HTR-8/SVneo (cell line): ENCODE measurements at places on chromosomes 11 and 22.

DNA sequence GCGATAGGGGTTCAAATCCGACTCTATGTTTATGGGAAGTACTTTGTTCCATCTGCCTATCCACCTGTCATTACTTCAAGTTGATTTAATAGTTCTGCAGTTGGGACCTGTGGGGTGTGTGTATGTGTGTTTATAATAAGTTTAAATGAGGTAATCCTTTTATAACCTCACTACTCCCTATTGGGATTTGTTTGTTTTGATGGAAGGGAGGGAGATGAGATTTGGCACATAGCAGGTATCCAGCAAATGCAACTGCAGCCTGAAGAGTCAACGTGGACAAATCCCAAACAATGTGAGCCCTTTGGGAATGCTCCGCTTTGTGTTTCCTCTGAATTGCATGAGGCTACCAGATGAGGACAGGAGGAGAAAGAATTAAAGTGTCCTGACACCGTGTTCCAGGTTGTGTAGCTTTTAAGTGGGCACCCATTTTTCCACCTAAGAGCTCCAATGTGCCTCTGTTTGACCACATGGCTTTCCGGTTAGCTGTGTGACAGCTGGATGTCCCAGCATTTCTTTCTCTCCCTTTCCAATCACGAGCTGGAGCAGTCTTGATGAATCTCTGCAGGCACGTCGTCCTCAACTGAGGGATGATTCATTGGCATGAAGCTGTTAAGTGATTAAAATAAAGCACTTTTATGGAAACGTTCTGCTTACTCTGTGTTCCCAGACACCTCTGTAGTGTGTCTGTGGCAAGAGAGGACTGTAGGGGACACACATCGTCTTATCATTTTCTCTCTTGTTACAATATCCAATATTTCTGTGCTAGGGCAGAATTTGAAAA lies 610.7 kb downstream of the NTM start:
- DNase-seq, result no peak

DNA sequence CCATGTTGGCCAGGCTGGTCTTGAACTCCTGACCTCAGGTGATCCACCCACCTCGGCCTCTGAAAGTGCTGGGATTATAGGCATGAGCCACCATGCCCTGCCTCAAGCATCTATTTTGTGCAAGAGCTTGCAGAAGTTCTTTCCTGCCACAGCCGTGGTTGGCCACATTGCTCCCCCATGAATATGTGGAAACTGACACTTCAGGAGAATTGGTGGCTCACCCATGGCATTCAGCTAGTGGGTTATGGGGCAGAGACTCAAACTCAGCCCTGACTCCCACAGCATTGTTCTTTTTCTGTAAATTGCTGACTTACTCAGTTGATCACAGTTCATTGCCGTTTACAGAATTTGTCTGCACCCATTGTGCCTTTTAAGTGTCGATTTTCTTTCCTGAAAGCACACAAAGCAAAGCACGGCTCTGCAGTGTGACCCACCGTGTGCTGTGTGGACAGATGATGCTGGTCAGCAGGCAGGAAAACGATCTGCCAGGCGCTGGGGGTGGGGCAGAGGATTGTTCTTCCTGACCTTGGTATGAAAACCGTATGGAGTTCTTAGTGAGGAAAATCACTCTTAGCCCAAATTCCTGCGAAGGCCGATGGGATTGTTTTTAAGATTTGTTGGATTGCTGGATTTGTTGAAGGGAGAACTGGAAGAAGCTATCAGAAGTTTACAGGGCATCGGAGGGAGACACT lies 115.6 kb downstream of the PTPRJ start:
- no peak for DNase-seq

GRCh38 chr11:31671681-31672080 lies 139.4 kb downstream of the PAX6 start:
- no peak for DNase-seq

GRCh38 chr11:17827006-17827405 lies 92.4 kb downstream of the KCNC1 start:
- DNase-seq, result no peak

DNA sequence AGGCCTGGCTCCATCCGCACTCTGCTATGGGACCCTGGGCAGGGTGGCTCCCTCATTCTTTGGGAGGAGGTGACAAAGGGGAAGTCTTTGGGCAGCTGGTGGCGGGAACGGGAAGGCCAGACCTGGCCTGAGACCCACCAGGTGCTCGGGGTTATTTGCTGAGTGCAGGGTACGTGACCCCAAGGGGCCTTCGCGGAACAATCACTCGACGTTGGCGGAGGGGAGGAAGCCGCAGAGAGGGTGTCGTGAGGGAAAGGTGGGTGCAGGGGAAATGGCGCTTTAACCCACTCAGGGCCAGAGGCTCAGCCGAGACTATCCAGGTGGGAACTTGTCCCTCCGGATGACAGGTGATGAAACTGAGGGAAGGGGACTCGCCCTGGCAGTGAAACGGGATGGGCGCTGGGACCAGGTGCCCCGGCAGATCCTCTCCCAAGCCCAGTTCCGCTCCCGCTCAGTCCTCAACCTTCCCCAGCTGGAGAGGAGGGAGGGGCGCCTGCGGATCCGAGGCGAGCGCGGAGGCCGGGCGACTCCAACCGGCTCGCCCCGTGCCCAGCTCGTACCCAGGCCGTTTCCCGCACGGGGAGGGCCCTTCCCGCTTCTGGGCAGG lies 911 bp downstream of the A4GALT start:
- DNase-seq, result no peak

DNA sequence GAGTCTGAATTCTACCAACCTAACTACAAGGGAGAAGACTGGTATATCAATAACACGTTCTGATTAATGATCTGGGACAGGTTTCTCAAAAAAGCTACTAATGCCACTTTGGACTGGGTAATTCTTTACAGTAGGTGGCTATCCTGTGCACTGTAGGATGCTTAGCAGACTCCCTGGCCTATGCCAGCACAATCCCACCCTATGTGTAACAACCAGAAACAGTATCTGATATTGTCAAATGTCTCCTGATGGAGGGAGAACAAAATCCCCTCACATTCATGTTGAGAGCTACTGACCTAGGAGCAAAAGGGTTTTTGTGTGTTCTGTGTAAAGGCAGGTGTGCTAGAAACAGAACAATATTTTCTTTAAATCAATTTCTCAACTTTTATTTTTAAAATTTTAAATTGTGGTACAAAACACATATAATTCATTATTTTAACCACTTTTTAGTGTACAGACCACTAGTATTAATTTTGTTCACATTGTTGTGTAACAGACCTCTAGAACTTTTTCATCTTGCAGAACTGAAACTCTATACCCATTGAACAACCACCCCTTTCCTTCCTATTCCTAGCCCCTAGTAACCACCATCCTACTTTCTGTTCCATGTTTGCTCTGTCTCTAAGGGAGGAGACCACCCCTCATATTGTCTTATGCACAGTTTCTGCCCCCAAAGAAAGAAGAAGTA lies 2.1 kb upstream of the MS4A6A start:
- DNase-seq, result no peak
